ENCODE measurements at places on chromosomes 6 and 20.

DNA sequence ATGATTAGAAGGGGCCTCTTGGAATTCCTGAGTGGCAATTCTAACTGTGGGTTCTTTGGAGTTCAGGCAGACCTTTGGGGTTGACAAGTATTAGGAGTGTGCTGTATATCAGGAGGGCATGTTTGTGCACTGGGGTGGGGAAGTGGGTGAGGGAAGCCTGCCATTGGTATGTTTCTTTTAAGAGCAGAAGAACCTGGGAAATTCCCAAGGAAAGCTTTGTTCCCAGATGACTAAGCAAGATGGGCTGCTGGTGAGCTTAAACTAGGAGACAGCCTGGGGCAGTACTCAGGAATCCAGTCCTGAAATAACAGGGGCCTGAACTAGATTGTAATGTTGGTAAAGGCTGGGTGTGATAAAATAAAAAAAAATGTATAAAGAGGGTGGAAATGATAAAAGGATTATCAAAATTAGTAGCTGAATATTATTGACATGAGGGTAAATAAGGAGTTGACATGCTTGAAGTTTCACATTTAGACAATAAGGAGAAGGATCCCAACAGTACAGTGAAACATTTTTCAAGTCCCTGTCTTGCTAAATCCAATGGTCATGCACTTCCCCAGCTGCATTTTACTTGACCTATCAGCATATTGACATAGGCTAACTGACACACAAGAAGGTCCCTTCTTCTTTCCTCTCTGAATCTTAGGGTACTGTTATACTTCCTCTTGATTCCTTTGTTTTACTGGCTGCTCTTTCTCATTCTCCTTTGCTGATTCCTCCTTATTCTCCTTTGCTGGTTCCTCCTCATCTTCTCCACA lies 18.4 kb upstream of the IFNGR1 start:
- DNase-seq = no peak

- no peak for DNase-seq
Observed at GRCh38 chr6:112062966-112063365, 9.1 kb downstream of the CCN6 start.

GRCh38 chr6:11222385-11223277 lies 9.8 kb downstream of the NEDD9 start:
- DNase-seq = no peak

DNA sequence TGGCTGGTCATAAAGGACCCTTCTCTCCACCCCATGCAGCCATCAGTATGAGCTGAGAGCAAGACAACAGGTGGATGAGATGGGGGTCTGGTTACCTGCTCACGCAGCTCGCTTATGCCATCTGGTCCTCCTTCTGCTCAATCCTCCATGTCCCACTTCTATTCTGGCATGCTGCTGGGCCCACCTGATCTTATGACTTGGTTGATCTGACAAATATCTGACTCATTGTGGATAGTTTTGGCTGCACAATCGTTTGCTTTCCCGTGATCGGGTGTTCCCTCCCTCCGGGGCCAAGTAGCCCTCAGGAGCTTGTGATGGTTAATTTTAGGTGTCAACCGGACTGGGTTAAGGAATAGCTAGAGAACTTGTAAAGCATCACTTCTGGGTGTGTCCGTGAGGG lies 26.6 kb upstream of the ELMO2 start:
- DNase-seq = no peak

- no peak for DNase-seq
Observed at GRCh38 chr6:3214898-3215297, 12.6 kb downstream of the TUBB2B start.

DNA sequence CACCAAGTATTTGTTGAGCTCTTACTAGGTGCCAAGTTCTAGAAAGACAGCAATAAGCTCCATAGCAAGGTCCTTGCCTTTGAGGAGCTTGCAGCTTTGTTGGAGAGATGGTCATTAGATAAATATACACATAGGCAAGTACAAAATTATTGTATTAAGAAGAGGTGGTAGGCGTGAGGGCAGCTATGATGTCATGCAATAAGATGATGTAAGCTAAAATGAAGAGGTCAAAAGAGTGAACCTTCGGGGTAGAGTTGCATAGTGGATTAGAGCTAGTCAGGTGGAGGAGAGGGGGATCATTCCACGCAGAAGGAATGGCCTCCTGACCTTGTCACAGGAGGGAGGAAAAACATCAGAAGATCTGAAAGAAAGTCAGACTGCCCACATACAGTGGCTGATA lies 141.9 kb upstream of the PCSK2 start:
- DNase-seq = no peak

DNA sequence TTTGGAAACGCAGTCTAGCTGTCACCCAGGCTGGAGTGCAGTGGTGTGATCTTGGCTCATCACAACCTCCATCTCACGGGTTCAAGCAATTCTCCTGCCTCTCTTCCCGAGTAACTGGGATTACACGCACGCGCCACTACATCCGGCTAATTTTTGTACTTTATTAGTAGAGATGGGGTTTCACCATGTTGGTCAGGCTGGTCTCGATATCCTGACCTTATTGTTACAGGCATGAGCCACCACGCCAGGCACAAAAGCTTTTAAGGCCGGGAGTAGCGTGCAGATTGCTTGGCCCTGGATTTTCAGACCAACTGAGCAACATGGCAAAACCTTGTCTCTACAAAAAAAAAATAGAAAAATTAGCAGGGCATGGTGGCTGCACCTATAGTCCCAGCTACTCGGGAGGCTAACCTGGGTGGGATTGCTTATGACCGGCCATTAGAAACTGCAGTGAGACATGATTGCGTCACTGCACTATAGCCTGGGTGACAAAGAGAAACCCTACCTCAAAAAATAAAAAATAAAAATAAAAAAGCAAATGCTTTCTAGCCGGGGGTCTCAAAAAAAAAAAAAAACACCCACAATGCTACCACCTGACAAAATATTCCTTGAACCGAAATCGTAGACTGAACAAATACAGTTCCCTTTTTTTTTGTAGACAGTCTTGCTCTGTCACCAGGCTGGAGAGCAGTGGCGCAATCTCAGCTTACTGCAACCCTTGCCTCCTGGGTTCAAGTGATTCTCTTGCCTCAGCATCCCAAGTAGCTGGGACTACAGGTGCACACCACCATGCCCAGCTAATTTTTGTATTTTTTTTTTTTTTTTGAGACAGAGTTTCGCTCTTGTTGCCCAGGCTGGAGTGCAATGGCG lies 15.0 kb downstream of the RBM39 start:
- no peak for DNase-seq

Measured in NCI-H82 (cell line).